Activated T-cell treated with anti-CD3 and anti-CD28 coated beads for 24 hours (primary cell): ENCODE measurements at places on chromosomes 11 and 22.

- DNase-seq = peak; percentile 55
Measured at GRCh38 chr22:40637183-40638150, 948 bp upstream of the MRTFA start.

- DNase-seq = no peak
Measured at GRCh38 chr11:73564903-73565302, 33.0 kb downstream of the FAM168A start.

DNA sequence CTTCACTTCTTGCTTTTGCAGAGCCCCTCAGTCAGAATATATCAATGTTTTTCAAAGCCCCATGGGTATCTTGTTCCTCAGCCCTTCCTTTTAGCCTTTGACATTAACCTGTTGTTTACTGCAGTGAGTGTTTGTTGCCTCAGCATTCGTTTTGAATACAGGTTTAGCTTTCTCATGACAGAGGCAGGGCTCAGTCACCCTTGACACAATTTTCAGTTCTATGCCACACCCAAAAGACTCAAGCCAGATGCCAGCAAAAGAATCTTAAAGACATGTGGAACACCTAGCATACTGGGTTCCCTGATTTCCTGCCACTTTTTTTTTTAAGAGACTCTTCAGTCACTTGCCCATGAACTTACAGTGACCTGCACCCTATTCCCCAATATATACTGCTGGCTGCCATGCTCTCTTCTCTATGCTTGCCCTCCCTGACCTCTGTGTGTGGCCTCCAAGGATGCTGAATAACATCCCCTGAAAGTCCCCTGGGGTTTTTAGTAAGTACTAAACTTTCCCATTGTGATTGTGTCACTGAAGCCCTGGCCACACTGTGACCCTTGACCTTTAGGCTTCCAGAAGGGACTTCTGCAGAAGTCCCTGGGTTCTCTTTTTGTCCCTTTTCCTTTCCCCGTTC, 1225.5 kb downstream of the TBC1D22A start:
- no peak for DNase-seq

DNA sequence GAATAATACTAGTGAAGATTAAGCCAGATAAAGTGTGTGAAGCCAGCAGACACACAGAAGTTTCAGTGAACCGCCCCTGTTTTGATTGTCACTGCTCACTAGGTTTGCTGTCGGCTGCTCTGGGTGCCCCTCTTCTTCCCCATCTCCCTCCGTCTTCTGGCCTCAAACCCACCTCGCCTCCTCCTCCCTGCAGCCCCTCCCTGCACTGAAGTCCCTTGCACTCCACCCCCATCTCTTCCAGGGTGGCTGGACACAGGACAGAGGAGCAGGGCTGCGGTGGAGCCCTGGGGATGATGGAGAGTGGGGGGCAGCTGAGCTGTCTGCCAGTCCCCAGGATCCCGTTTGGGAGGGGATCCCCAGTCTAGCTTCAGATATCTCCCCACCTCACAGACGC, 53.5 kb downstream of the CYTH4 start:
- DNase-seq = no peak

- DNase-seq = no peak
Measured at GRCh38 chr11:125319649-125320048, 155.1 kb downstream of the PKNOX2 start.

DNA sequence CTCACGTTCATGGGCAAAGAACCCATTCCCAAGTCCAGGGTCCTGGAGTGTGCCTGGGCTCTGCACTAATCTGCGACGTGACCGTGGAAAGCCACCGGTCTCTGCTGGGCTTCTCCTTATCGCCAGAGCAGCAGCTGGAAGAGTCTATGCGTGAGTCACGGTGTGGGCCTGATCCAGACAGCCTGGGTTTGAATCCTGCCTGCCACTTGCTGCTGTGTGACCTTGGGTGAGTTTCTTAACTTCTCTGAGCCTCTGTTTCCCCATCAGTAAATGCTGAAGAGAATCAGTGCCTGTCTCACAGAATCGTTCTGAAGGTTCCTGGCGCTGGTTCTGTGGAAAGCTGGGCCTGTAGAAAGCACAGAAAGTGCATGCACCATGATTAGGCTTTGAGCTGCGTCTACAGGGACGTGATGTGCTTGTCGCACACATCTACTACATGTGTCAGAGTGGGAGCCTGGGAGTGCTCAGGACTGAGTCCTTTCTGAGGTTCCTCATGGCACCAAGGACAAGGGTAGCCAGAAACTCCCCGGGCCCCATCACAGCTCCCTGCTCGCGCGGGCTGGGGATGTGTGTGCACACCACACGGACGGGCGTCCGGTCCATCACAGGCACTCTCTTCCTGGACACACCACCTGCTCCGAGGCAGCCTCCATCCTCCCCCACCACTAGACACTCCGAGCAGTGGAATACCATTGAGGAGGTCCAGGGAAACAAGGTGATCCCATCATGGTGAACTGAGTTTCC, 20.5 kb upstream of the PDGFB start:
- DNase-seq = no peak

DNA sequence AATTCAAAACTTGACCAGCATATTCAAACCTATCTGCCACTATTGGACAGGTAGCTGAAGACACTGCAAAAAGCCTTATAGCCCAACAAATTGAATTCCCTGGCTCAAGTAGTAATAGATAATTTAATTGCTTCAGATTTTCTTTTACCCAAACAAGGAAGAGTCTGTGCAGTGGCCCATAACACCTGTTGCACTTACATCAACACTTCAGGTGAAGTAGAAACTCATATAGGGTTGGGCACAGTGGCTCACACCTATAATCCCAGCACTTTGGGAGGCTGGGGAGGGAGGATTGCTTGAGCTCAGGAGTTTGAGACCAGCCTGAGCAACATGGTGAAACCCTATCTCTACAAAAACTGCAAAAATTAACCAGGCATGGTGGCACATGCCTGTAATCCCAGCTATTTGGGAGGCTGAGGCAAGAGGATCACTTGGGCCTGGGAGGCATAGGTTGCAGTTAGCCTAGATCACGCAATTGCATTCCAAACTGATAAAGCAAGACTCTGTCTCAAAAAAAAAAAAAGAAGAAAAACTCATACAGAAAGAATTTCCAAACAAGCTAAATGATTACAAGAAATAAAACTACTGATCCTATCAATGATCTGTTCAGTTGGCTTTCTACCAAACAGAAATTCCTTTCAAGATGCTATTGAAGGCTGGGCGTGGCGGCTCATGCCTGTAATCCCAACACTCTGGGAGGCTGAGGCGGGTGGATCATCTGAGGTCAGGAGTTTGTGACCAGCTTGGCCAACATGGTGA, 9.5 kb downstream of the FOLR3 start:
- DNase-seq = no peak

DNA sequence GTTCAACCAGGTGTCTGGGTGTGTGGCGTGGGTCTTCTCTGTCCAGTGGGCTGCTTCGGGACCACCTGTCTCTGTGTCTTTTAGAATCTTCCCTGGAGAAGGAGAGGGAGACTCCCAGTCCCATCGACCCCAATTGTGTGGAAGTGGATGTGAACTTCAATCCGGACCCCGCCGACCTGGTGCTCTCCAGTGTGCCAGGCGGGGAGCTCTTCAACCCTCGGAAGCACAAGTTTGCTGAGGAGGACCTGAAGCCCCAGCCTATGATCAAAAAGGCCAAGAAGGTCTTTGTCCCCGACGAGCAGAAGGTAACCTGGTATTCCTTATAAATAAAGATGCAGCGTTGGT, 12.2 kb downstream of the TEF start:
- DNase-seq = no peak

DNA sequence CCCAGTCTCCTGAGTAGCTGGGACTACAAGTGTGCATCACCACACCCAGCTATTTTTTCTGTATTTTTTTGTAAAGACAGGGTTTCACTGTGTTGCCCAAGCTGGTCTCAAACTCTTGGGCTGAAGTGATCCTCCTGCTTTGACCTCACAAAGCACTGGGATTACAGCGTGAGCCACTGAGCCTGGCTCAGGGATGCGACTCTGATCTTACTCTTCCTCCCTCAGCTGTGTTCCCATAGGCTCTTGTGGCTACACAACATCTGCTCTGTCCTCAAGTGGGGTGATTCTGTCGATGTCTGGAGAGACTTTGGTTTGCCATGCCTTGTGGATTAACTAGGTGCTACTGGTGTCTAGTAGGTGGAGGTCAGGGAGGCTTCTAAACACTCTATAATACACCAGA, 127.0 kb upstream of the SERPIND1 start:
- DNase-seq = no peak

DNA sequence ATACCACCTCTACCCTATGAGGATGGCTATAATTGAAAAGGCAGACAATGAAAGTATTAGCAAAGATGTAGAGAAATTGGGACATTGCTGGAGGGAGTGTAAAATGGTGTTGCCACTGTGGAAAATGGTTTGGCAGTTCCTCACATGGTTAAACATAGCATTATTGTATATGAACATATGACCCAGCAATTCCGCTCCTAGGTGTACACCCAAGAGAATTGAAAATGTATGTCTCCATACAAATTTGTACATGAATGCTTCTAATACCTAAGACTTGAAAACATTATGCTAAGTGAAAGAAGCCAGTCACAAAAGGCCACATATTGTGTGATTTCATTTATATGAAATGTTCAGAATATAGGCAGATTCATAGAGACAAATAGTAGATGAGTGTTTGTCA, 10.0 kb downstream of the SLCO2B1 start:
- DNase-seq = no peak

GRCh38 chr11:128785141-128785540, 82.0 kb downstream of the KCNJ1 start:
- no peak for DNase-seq

- no peak for DNase-seq
Measured at GRCh38 chr22:26170795-26171580, 1.7 kb downstream of the SEZ6L start.

GRCh38 chr11:67492069-67492727, 9.4 kb downstream of the AIP start:
- no peak for DNase-seq

GRCh38 chr11:16173798-16174197, 182.5 kb downstream of the SOX6 start:
- no peak for DNase-seq

DNA sequence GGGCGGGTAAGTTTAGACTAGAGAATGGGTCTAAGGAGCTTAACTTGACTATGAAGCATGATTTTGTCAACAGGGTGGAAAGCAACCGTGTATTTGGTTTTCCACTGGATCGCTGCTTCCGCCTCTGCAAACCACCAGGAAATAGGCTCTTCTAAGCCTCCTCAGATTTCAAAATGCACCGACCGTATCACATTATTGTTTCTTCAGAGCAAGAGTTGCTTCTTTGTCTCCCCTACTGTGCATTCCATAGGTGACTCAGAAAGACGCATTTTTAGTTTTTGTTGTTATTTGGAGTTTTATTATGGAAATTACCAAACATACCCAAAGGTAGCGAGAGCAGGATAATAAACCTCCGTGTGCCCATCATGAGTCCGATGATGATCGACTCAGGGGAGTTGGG, 64.3 kb upstream of the RASD2 start:
- DNase-seq = no peak

DNA sequence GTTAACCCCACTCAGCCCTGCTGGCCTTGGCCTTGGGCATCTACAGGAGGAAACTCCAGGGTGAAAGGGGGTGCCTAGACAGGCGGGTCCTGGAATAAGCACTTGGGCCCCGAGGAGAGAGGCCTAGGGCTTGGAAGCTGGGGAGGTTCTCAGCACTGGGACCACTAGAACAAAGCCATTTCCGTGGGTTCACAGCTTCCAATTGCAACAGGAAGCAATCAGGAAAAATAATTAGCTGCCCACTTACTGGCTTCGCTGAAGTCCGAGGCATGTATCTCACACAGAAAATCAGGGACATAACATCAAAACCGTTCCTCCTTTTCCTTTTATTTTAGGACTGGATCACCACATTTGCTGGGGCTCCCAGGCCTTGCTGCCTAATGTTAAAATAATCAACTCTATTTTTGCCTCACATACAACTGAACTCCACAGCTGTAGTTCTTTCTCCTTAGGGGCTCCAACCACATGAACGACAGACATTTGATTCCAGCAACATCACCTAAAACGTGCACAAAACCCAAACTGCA, 161.1 kb upstream of the GRK3 start:
- DNase-seq = no peak

GRCh38 chr11:69715446-69715845, 11.6 kb upstream of the FGF19 start:
- DNase-seq = no peak

DNA sequence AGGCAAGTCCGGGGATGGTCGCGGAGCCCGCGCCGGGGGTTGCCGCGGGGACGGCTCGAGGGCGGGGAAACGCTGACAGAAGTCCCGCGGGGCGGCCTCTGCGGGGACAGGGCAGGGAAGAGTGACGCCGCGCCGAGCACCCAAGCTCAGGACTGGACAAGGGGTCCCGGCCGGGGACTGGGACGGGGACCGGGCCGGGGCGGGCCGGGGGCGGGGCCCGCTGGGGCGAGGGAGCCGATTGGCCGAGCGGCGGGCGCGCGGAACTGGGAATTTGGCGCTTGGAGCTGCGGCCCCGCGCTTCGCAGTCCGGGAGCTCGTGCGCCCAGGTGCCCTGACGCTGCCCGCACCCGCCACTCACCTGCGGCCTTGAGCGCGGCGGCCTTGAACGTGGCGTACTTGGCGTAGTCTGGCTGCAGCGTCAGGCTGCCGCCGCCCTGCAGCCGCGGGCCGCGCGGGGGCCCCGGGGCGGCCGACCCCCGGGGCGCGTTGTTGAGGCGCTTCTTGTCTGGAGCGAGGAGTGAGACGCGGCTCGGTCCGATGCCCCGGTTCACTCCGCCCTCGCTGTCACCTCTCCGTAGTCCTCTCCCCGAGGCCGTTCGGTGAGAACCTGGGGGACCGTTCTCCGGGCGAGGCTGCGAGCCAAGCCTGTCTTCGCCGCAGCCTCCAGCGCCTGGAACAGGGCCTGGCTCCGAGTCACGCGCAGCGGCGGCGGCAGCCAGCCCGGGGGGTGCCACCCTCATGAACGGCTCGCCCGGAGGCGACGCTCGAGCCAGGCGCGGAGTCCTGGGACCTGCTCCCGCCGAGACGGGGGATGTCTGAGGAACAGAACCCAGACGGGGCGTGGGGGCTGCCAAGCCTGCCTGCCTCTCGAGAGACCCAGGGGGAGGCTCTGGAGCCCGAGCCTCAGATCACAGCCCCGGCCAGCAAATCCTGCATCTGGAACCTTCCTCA, 4.5 kb downstream of the SHISA8 start:
- no peak for DNase-seq
